ENCODE measurements at places on chromosomes 2 and 18. TPM values are rescaled to one million over a fixed set of nuclear protein-coding genes. Genes with fewer than 3 reads are reported as not detected.

DNA sequence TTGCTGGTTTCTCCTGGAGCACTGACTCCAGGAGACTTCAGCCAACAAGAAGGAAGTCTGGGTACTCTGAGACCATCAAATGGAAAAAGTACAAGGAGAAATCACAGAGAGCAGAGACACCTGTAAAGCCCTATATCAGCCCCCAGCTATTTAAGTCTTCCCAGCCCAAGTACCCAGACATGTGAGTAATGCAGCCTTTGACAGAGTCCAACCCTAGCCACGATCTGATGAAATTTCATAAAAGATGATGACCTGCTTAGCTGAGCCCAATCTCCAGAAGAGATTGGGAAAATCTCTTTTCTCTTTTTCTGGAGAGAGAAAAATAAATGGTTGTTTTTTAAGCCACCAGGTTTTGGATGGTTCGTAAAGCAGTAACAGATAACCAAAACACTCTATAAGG, 196.6 kb downstream of the NBAS start:
- DNase-seq = no peak
- H3K4me1 ChIP-seq = peaks cover 15% of the 10 kb centered on the region
- H3K4me3 ChIP-seq = no peak overlapping the region
- H3K27ac ChIP-seq = no peak overlapping the region
- no peaks in the 10 kb centered on the region for H3K27me3 ChIP-seq
- H3K36me3 ChIP-seq = peaks cover 3% of the 10 kb centered on the region

The MPP4 gene
- total RNA-seq = 0.37 TPM

DNA sequence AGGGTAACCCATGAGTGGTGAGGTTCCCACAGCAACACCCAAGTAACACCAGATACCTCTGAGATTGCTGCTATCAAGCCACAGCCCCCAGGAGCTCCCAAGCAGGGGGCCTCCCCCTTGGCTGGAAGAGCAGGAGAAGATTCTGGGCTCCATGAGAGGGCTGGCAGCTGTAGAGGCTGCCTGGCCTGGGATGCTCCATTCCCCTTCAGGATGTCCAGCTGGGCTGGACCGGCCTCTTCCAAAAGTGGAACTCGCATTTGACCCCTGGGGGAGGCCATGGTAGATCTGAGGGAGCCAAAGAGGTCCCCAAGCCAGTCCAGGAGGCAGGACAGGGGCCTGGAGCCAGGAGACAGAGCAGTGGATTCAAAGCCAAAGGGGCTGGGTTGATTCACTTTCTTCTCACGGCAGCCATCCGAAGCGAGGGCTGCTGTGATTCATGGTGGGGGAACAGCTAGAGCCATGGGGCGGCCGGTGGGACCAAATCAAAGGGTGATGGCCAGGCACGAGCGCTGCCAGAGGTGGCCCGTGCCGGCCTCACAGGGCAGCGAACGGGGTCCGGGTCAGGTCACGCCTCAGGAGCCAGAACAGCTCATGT, 95.3 kb upstream of the ID2 start:
- H3K36me3 ChIP-seq = no peaks in the 10 kb centered on the region
- no peak overlapping the region for H3K27ac ChIP-seq
- H3K4me1 ChIP-seq = peaks cover 4% of the 10 kb centered on the region
- H3K27me3 ChIP-seq = peaks cover 16% of the 10 kb centered on the region

- H3K4me3 ChIP-seq = no peak overlapping the region
- H3K4me1 ChIP-seq = no peaks in the 10 kb centered on the region
- DNase-seq = no peak
These were observed 312.2 kb downstream of the LRATD1 start for GRCh38 chr2:14944562-14945346.

GRCh38 chr2:177026253-177026652, 186.3 kb upstream of the HNRNPA3 start:
- no peak for DNase-seq
- H3K27ac ChIP-seq = no peak overlapping the region
- H3K4me1 ChIP-seq = no peaks in the 10 kb centered on the region
- no peak overlapping the region for H3K4me3 ChIP-seq
